Cerebellar nuclear complex (tissue), 1 donor: ENCODE measurements at places on chromosomes 4 and X.

- DNase-seq, result no peak
Observed at GRCh38 chrX:110081740-110082139, 78.8 kb downstream of the TMEM164 start.

- DNase-seq, result no peak
Observed at GRCh38 chrX:154083126-154083517, 14.4 kb downstream of the MECP2 start.

- DNase-seq, result no peak
Observed at GRCh38 chrX:10512258-10512657, 108.1 kb downstream of the MID1 start.

DNA sequence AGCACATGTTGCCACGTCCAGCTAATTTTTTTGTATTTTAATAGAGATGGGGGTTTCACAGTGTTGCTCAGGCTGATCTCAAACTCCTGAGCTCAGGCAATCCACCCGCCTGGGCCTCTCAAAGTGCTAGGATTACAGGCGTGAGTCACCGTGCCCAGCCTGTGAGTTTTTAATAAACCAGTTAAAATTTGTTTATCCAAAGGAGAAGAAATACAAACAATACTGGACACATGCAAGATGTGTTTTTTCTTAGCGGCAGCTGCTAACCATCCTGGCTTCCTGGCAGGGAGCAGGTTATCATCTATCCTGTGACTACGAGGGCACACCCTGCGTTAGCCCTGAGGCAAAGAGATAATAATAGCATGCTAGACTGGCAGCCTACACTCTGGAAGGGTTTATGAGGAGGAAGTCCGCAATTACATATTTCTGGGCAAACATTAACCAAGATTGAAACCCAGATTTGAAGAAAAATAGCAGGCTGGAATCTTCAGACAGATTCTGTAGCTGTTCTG is 191.4 kb downstream of the SPRY1 start:
- no peak for DNase-seq

DNA sequence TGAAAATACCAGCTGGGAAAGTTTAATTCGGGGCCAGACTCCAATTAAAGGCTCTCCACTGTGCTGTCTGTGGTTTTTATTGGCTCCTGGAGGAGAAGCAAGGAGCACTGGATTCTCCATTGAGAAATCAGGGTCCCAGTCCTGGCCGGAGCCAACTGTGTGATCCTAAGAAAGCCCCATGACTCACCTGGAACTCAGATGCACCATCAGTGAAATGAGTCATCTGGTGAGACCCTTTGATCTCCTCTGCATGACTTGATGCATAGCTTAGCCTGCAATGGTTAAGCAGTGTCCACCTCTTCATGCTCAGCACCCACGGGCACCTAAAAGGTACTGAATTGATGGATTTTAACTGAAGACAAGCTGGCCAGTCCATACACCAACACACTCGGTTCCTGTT is 119.2 kb upstream of the VCX3B start:
- DNase-seq, result no peak

DNA sequence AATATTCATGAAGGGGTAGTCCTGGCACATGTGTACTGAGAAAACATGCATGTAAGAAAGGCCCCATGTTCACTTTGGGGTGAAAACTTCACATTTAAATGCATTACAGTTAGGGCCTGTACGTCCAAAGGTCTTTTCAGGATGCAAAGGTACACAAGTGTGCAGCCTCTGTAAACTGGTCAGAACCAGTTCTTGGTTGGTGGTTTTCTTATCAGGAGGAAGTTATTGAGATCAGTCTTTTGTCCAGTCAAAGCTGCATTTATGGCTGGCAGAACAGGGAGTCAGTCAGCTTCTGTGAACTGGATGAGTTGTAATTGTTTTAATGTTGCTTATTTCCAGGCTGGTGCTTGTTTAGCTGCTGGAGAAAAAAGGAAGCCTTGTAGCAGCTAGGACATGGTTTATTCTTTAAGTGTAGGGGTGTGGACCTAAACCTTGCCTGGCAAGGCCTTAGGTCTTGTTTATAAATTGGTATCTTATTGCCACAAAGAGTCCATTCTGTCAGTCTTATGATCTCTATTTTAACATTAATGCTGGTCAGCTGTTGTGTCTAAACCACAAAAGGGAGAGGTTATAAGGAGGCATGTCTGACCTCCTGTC is 1906.6 kb upstream of the TENM3 start:
- no peak for DNase-seq

GRCh38 chr4:143404555-143404954 is 67.9 kb downstream of the GAB1 start:
- no peak for DNase-seq

DNA sequence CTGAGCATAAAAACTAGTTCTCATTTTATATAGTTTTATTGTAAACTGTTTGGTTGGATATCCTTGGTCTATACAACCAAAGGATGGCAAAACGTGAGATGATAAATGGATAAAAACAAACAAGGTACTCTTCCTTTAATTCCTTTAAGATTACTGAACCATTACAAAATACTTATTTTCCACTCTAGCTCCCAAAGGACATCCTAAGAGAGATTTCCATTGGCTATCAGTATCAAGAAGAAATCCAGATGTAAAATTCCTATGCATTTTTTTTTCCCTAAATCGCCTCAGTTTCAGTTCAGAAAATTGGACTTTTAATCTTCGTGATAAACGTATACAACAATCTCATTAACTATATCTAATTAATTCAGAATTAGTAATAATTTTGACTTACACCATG is 2.3 kb downstream of the FBXL5 start:
- no peak for DNase-seq

DNA sequence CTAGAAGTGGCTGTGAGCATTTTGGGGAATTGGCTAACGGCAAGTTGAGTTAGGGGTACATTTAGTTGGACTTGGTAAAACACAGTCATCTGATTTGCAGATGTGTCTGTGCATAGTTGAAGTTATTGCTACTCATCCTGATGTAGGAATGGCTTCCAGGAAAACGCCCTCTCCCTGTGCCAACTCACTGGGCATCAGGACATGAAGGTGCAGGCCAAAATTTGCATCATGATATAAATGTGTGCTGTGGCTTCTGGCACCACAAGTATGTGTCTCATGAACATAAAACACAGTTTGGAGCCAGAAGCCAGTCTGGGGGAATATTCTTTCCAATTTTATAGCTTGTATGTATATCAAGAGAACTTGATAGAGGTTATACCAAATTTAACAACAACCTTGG is 54.2 kb upstream of the CBR4 start:
- no peak for DNase-seq

GRCh38 chr4:17884063-17884462 is 73.3 kb downstream of the NCAPG start:
- no peak for DNase-seq

DNA sequence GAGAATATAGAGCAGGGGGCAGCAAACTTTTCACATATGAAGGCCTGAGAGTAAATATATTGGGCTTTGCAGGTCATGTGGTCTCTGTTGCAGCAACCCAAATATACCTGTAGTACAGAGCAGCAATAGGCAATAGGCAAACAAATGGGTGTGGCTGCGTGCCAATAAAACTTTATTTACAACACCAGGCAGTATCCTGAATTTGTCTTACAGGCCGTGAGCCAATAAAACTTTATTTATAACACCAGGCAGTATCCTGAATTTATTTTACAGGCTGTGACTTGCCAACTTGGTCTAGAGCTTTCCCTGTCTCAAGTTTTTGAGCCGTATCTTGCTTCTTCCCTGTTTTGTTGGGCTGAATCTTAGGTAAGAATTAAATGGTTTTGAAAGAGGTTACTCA is 118.2 kb downstream of the PHEX start:
- no peak for DNase-seq

DNA sequence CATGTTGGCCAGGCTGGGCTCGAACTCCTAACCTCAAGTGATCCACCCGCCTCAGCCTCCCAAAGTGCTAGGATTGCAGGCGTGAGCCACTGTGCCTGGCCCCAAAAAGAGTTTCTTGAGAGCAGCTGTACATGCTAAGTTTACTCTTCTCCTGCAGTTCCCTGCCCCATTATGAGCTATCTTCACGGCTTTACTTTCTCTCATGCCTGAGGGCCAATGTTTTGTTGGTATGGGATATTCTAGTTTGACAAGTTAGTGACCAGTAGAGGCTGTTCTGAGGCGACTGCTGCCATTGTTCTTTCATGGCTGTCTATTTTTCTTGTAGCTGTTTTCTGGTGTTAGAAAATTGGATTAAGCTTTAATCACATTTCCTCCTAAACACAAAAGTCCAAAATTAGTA is 78.0 kb upstream of the STX18 start:
- no peak for DNase-seq

- DNase-seq, result no peak
Observed at GRCh38 chr4:62814510-62815047, 1594.7 kb downstream of the TECRL start.

DNA sequence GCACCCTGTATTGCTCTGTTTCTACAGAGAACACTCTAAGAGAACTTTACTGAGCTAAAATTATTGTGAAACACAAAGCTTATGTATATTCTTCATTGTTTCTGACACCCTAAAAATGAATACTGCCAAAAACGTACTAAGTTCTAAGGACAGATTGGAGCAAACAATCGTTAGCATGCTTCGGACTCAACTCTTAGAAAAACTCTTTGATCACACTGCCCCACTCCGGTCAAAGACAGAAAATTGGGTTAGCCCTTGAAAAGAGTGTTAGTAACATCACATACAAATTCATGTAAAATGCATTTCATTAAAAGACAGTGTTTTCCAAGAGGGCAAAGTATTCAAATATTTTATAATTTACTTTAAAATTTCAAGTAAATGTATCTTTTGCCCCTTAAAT is 177.4 kb downstream of the DCHS2 start:
- DNase-seq, result no peak

DNA sequence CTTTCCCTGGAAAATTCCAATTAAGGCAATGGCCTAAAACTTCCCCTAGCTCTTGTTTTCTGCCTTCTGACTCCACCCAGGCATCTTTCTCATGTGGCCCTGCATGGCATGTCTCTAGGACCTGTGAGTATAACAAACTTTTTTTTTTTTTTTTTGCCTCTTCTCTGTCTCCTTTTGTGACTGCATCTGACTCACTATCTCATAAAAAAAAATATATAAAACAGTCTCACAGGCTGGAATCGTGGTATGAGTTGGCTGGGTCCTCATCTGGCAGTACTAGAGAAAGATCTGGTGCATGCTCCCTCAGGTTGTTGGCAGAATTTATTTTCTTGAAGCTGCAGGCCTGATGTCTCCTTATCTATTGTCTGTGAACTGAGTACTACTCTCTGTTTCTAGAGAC is 313.9 kb downstream of the TECRL start:
- DNase-seq, result no peak

GRCh38 chr4:81746773-81747172 is 275.1 kb upstream of the RASGEF1B start:
- DNase-seq, result no peak

DNA sequence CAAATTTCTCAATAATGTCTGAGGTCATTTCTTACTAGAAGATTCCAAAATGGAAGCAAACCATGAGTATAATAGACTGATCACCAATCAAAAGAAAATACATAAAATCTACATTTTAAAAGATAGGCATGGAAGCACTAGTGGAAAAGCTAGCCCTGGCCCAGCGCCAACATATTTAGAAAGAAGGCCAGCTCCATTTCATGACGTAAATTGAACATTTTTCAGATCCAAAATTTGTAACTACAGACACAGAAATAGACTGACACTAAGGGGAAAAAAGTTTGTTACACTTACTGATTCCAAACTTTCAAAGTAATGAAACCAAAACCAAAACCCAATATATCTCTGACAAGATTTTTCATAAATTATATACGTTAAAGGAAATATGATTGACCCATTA is 117.7 kb downstream of the ADAMTS3 start:
- DNase-seq, result no peak

GRCh38 chrX:20271730-20272129 is 5.0 kb upstream of the RPS6KA3 start:
- no peak for DNase-seq

- DNase-seq, result no peak
Observed at GRCh38 chrX:136674270-136674985, 26.5 kb downstream of the CD40LG start.

- DNase-seq, result no peak
Observed at GRCh38 chr4:32789026-32789608, 2068.9 kb downstream of the PCDH7 start.

DNA sequence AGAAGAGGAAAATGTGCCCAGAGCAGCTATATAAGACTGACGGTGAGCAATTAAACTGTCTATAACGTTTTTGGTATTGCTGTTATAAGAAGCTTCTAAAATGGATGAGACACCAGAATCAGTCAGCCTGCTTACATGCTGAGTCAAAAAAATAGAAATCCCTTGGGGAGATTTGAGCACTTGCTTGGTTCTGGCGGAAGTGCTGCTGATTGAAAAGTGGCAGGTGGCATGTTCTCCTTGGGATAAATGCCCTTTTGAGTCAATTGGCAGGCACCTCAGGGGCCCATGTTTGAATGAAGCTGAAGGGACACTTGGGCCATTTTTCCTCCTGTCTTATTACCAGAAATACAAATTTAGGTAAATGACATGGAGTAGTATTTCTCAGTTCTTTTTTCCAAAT is 148.7 kb downstream of the PTCHD1 start:
- no peak for DNase-seq

GRCh38 chrX:31268359-31268758 is 196.5 kb upstream of the FTHL17 start:
- no peak for DNase-seq

DNA sequence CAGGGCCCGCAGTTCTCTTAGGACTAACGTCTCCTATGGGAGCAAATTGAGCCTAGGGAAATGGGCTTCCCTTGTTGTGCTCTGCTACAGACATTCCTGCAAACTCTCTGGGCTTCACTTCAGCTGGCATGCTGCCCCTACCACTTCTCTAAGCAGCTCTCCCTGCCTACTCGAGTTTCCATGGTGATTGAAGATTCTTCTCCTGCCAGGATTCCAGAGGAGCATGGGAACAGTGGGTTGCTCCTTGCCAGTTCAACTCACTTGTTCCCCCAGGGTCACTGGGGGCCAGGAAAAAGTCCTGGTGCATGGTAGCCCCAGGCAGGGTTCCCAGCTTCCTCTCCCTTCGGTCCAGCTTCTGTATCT is 21.1 kb upstream of the WDR17 start:
- no peak for DNase-seq

GRCh38 chr4:157818946-157819692 is 353.7 kb downstream of the GASK1B start:
- no peak for DNase-seq

- DNase-seq, result no peak
Observed at GRCh38 chr4:181517491-181517890, 725.7 kb upstream of the TENM3 start.

GRCh38 chr4:76447393-76447851 is 12.4 kb downstream of the SHROOM3 start:
- no peak for DNase-seq

- no peak for DNase-seq
Observed at GRCh38 chr4:183392377-183392776, 52.1 kb upstream of the CDKN2AIP start.

GRCh38 chr4:48299560-48299959 is 29.9 kb upstream of the TEC start:
- DNase-seq, result no peak
